ENCODE measurements at places on chromosomes 2 and 18. TPM values are rescaled to one million over a fixed set of nuclear protein-coding genes. Genes with fewer than 3 reads are reported as not detected.

DNA sequence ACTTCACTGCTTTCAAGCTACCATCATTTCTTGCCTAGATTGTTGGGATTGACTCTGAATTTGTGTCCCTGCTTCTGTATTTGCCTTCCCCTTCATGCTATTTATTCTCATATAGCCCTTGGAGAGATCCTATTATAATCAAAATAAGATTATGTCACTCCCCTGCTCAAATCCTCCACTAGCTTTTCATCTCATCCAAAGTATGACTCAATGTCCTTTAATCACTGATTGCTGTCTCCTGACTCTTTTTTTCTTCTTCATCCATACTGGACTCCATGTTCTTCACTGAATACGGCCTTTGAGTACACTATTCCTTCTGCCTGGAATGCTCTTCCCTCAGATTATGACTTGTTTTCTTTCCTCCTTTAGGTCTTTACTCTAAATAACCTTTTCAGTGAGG, 5.0 kb downstream of the RBKS start:
- DNase-seq = no peak
- H3K4me3 ChIP-seq = no peak overlapping the region
- no peaks in the 10 kb centered on the region for H3K27me3 ChIP-seq
- peaks cover under 1% of the 10 kb centered on the region for H3K36me3 ChIP-seq

DNA sequence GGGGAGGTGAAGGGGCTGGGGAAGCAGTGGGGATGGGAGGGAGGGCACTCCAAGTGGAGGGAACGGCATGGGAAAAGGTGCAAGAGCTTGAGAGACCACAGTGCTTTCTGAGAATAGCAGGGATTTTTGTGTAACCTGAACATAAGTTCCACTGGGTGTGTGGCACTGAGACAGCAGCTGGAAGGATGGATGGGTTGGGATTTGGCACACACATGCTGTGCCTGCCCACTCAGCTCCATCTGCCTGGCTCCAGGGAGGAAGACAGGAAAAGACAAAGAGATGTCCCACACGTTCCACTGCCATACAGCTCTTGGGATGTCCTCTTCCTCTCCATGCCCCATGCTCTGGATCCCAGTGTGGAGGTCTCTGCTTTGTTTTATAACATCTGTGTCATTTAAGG, 114.1 kb upstream of the TEX51 start:
- H3K36me3 ChIP-seq = no peaks in the 10 kb centered on the region
- no peak overlapping the region for H3K4me3 ChIP-seq
- H3K27ac ChIP-seq = no peak overlapping the region
- no peaks in the 10 kb centered on the region for H3K4me1 ChIP-seq
- H3K27me3 ChIP-seq = peaks cover 7% of the 10 kb centered on the region
- DNase-seq = no peak

DNA sequence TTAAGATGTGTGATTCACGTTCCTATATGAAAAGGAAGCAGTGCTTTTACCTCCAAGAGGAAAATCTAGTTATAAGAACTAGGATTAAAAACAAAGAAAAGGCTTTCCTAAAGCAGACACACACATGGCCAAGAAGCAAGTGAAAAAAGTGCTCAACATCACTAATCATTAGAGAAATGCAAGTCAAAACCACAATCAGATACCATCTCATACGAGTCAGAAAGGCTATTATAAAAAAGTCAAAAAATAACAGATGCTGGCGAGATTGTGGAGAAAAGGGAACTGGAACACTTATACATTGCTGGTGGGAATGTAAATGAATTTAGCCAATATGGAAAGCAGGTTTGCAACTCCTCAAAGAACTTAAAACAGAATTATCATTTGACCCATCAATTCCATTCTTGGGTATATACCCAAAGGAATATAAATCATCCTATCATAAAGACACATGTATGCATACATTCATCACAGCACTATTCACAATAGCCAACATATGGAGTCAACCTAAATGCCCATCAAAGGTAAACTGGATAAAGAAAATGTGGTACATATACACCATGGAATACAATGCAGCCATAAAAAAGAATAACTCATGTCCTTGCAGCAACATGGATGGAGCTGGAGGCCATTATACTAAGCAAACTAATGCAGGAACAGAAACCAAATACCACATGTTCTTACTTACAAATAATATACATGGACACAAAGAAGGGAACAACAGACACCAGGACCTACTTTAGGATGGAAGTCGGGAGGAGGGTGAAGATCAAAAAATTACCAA, 285.3 kb downstream of the RAD51AP2 start:
- H3K27ac ChIP-seq = no peak overlapping the region
- no peak for DNase-seq
- no peaks in the 10 kb centered on the region for H3K4me1 ChIP-seq
- H3K27me3 ChIP-seq = no peaks in the 10 kb centered on the region

DNA sequence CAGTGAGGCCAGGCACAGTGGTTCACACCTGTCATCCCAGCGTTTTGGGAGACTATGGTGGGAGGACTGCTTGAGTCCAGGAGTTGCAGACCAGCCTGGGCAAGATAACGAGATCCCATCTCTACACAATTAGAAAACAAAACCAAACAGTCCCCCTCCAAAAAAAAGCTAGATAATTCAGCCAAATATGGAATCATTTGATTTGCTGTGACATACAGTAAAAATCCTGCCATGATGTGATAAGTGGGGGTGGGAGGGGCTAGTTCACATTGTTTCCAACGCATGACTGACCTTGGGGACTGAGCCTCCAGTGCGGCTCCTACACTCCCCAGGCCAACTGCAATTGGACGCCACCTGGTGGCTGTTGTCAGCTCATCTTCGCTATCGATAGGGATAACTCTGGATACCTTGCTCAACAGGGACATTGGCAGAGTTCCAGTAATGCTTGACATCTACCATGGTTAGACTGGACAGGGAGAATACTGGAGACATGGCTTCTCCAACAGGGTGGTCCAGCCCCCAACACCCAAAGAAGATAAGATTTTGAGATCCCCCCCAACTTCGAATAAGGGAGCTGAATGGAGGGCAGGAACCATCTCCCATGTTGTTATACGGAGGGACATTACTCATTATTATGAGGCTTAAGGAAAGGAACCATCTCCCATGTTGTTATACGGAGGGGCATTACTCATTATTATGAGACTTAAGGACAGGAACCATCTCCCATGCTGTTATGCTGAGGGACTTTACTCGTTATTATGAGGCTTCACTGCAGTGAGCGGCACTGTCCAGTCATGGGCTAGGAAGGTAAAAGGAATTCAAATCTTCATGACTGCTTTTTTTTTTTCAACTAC, 135.9 kb downstream of the TGIF1 start:
- H3K27ac ChIP-seq = no peak overlapping the region
- DNase-seq = peak; percentile 80

DNA sequence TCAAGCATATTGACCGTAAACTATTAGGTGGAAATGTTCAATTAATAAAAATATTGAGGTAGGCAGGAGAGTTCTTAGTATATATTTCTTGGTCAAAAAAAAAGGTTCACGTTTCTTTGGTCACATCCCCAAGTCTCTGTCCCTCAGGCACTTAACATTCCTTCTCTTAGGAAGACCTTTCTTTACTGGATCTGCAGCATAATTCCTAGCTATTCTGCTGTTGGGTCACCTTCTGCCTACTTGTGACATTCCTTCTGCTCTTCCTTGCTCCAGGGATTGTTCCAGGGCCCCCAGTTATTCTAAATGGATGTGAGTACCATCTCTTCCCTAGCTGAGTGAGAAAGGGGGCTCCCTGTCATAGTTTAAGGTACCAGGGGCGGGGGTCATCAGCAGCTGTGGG, 4.2 kb downstream of the UGP2 start:
- H3K36me3 ChIP-seq = peaks cover 77% of the 10 kb centered on the region
- H3K27ac ChIP-seq = no peak overlapping the region
- peaks cover 61% of the 10 kb centered on the region for H3K4me1 ChIP-seq

DNA sequence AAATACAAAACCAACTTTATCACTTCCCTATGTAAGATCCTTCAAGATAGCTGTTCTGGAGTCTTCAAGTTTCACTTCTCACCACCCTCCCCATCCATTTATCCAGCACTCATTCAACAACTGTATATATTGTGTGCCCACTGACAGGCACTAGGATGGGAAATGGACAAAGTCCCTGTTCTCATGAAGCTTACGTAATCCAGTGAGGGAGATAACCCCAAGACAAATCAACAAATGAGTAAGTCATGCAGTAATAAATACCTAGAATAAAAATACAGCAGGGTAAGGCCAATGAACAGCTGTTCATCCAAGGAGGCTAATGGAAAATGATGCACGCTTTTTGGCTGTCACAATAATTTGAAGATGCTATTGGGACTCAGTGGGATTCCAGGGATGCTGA, 133.8 kb downstream of the MEMO1 start:
- DNase-seq = no peak
- H3K4me3 ChIP-seq = no peak overlapping the region
- no peak overlapping the region for H3K27ac ChIP-seq
- H3K4me1 ChIP-seq = no peaks in the 10 kb centered on the region

- no peak overlapping the region for H3K27ac ChIP-seq
- no peaks in the 10 kb centered on the region for H3K36me3 ChIP-seq
- no peak for DNase-seq
- peaks cover 5% of the 10 kb centered on the region for H3K27me3 ChIP-seq
- no peak overlapping the region for H3K4me3 ChIP-seq
These were observed 249.1 kb upstream of the RBMS1 start for GRCh38 chr2:160742667-160743066.

GRCh38 chr2:13104723-13105122, 388.0 kb downstream of the TRIB2 start:
- no peak overlapping the region for H3K4me3 ChIP-seq
- H3K36me3 ChIP-seq = no peaks in the 10 kb centered on the region
- H3K27ac ChIP-seq = no peak overlapping the region
- H3K4me1 ChIP-seq = no peaks in the 10 kb centered on the region
- peaks cover 2% of the 10 kb centered on the region for H3K27me3 ChIP-seq
- no peak for DNase-seq

- H3K27ac ChIP-seq = no peak overlapping the region
- peaks cover 3% of the 10 kb centered on the region for H3K4me1 ChIP-seq
- peak; percentile 51 for DNase-seq
- peaks cover 4% of the 10 kb centered on the region for H3K36me3 ChIP-seq
- no peak overlapping the region for H3K4me3 ChIP-seq
These were observed 17.2 kb downstream of the SH3YL1 start for GRCh38 chr2:246489-247144.

DNA sequence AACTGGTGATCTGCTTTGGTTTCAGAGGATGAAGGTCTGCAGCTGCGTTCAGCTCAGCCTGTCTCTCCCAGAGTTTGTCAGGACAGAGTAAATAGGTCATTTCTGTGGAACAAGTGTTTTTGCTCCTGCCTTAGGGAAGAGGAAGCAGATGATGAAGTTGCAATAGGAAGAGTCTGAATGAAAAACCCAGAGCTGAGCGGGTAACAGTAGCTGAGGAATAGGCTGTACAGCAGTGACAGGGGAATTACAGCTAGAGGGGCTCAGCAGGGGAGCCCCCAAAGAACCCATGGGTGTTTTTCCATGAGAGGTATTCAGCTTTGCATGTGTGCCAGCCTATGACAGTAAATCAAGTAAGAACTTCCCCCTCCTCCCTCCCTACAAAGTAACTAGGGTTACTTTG, 10.3 kb upstream of the CYBRD1 start:
- no peak overlapping the region for H3K27ac ChIP-seq
- DNase-seq = no peak
- no peaks in the 10 kb centered on the region for H3K36me3 ChIP-seq
- H3K27me3 ChIP-seq = peaks cover 4% of the 10 kb centered on the region

DNA sequence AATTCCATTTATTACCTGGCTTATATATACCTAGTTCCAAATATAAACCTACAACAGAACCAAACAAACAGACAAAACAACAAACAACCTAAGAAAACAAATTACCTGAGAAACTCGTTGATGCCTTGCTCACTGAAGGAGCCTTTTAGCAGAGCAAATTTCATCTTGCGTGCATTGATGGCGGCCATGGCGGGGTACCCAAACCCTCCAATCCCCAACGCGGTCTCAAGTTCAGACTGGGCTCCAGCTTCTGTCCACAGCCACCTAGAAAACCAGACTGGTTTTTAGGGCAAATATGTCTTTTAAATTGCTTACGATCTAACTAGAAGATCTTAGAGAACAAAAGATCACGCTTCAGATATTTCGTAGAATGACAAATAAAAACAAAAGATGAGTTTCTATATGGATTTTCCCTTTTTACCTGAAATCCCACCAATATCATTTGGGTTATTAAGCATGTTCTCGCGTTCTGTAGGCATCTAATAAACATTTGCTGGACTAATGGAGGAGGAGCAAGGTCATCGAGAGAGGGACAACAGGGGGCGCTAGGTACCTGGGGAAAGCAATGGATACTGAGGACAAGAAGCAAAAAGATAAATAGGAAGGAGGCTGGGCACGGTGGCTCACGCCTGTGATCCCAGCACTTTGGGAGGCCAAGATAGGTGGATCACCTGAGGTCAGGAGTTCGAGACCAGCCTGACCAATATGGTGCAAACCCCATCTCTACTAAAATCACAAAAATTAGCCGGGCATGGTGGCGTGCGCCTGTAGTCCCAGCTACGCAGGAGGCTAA, 25.2 kb downstream of the PDIA6 start:
- no peaks in the 10 kb centered on the region for H3K27me3 ChIP-seq
- no peak overlapping the region for H3K4me3 ChIP-seq
- peak; percentile 43 for DNase-seq
- peaks cover 16% of the 10 kb centered on the region for H3K4me1 ChIP-seq

- H3K27me3 ChIP-seq = no peaks in the 10 kb centered on the region
- peaks cover 60% of the 10 kb centered on the region for H3K4me1 ChIP-seq
- peak overlapping the region; percentile 99 for H3K27ac ChIP-seq
- no peak for DNase-seq
- H3K4me3 ChIP-seq = peak overlapping the region; percentile 98
- peaks cover 64% of the 10 kb centered on the region for H3K36me3 ChIP-seq
These were observed 339 bp downstream of the ACAA2 start for GRCh38 chr18:49813069-49813318.

- H3K4me3 ChIP-seq = no peak overlapping the region
- H3K4me1 ChIP-seq = peaks cover 21% of the 10 kb centered on the region
- no peak for DNase-seq
These were observed 53.5 kb upstream of the RMDN2 start for GRCh38 chr2:37871456-37872191.

GRCh38 chr2:233349005-233349998, 5.0 kb upstream of the DGKD start:
- peaks cover 4% of the 10 kb centered on the region for H3K36me3 ChIP-seq
- no peak for DNase-seq
- H3K4me3 ChIP-seq = no peak overlapping the region
- H3K4me1 ChIP-seq = peaks cover 45% of the 10 kb centered on the region

DNA sequence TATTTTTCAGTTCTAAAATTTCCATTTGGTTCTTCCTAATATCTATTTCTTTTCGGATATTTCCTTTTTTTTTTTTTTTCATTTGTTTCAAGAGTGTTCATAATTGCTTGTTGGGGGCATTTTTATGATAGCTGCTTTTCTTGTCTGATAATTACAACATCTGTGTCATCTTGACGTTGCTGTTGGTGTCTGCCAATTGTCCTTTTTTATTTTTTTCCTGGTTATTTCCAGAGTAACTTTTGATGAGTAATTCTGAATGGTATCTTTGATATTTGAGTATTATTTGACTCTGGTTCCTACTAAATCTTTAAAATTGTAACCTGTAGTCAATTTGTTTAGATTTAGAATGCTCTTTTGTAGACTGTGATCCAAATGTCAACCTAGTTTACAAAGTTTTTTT, 51.3 kb upstream of the CHRNA1 start:
- H3K4me1 ChIP-seq = no peaks in the 10 kb centered on the region
- no peak for DNase-seq
- no peaks in the 10 kb centered on the region for H3K36me3 ChIP-seq
- no peak overlapping the region for H3K4me3 ChIP-seq
- peaks cover 2% of the 10 kb centered on the region for H3K27me3 ChIP-seq

The ASB18 gene
- not detected for total RNA-seq

The MROH2A gene
- total RNA-seq = not detected

The ESPNL gene
- 0.13 TPM for total RNA-seq

The TMEM200C gene
- total RNA-seq = not detected

The NFATC1 gene
- 26.5 TPM for total RNA-seq

The CD302 gene
- total RNA-seq = 0.23 TPM

The SERPINB4 gene
- not detected for total RNA-seq

All from activated CD8-positive, alpha-beta T cell treated with anti-CD3 and anti-CD28 coated beads, Interleukin-2, amount 10 ng/mL, durations not matched to agents 7 days and 5 days (primary cell).